ENCODE measurements at places on chromosomes 3 and 15. TPM values are rescaled to one million over a fixed set of nuclear protein-coding genes. Genes with fewer than 3 reads are reported as not detected.

The MYEF2 gene
- total RNA-seq: 0.69 TPM

GRCh38 chr3:126154391-126155279, 25.8 kb downstream of the ALDH1L1 start:
- no peak for DNase-seq
- H3K27me3 ChIP-seq: no peaks in the 10 kb centered on the region
- H3K36me3 ChIP-seq: no peaks in the 10 kb centered on the region
- no peak overlapping the region for H3K27ac ChIP-seq

The BSN gene
- 1.5 TPM for total RNA-seq

- H3K4me3 ChIP-seq: no peak overlapping the region
- no peak for DNase-seq
- no peak overlapping the region for H3K27ac ChIP-seq
- H3K36me3 ChIP-seq: no peaks in the 10 kb centered on the region
- H3K27me3 ChIP-seq: no peaks in the 10 kb centered on the region
- H3K4me1 ChIP-seq: peaks cover 19% of the 10 kb centered on the region
Measured at GRCh38 chr3:46082021-46082420, 54.7 kb upstream of the XCR1 start.

DNA sequence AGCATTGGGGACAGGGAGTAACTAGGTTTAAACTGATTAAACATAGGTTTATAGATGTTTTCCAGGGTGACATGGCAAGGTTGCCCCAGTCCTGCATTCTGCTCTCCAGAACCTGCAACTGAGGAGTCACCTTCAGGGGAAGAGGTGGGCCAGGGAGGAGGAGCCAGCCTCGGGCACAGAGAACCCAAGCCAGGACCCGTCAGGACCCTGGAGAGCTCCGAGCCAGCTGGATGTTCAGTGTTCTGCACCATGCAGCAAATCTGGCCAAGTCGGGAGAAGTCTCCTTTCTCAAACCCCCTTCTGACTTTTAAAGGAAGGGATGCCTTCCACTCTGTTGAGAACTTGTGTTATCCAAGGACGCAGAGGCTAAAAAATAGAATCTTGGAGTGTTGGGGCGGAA, 62.1 kb upstream of the SLC6A11 start:
- no peak overlapping the region for H3K27ac ChIP-seq
- H3K4me1 ChIP-seq: no peaks in the 10 kb centered on the region
- no peaks in the 10 kb centered on the region for H3K36me3 ChIP-seq
- H3K4me3 ChIP-seq: no peak overlapping the region

DNA sequence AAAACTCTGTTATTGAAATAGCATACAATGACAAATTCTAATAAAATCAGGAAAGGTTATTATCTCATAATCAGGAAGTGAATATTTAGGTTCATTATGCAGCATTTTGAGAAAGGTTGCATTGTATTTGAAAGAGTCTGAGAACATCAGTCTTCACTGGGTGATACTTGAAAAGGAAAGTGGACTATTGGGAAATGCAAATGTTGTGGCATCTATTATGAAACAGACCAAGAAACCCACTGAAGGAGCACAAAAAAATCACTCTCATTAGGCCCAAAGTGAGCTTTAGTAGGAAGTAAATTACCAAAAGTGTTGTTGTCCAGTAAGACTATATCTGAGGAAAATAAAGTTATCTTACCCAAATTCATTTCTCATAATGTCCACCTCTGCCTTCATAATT, 90.8 kb downstream of the ZPLD1 start:
- no peak overlapping the region for H3K27ac ChIP-seq
- no peak for DNase-seq
- H3K36me3 ChIP-seq: no peaks in the 10 kb centered on the region
- H3K27me3 ChIP-seq: no peaks in the 10 kb centered on the region
